Sigmoid colon (tissue), 7 donors: ENCODE measurements at places on chromosomes 12 and 14. TPM values are rescaled to one million over a fixed set of nuclear protein-coding genes. Genes with fewer than 3 reads are reported as not detected.

Gene NR4A1
- 31.2 TPM for polyA plus RNA-seq

Gene IGF1
- polyA plus RNA-seq, result 12.0 TPM

Gene SIX6
- not detected for polyA plus RNA-seq

Gene GALNT9
- polyA plus RNA-seq, result 0.45 TPM

Gene ESPL1
- polyA plus RNA-seq, result 7.6 TPM

Gene CSRP2
- 5.4 TPM for polyA plus RNA-seq

Gene GNB3
- polyA plus RNA-seq, result 0.46 TPM

Gene GDF3
- not detected for polyA plus RNA-seq

Gene RAD51AP1
- 7.3 TPM for polyA plus RNA-seq

Gene CD4
- 26.6 TPM for polyA plus RNA-seq

Gene KRT79
- not detected for polyA plus RNA-seq

Gene RPL10L
- polyA plus RNA-seq, result 3.2 TPM

Gene LALBA
- polyA plus RNA-seq, result not detected

Gene CLEC1A
- not detected for polyA plus RNA-seq

Gene DACT1
- 2.8 TPM for polyA plus RNA-seq

Gene KLRD1
- polyA plus RNA-seq, result 2.5 TPM

Gene VRTN
- 0.23 TPM for polyA plus RNA-seq

Gene RFX4
- polyA plus RNA-seq, result not detected

Gene FITM1
- not detected for polyA plus RNA-seq

Gene SERPINA12
- polyA plus RNA-seq, result not detected

Gene MRPS35
- polyA plus RNA-seq, result 62.5 TPM

Gene C12orf54
- not detected for polyA plus RNA-seq

Gene HOXC6
- not detected for polyA plus RNA-seq

Gene NGB
- not detected for polyA plus RNA-seq

Gene BDKRB1
- polyA plus RNA-seq, result 4.9 TPM

Gene VCPKMT
- polyA plus RNA-seq, result 3.5 TPM

Gene RNASE3
- polyA plus RNA-seq, result not detected

Gene KLRK1
- 16.0 TPM for polyA plus RNA-seq

Gene GPR84
- 0.60 TPM for polyA plus RNA-seq

Gene SMCO2
- not detected for polyA plus RNA-seq

Gene FSCB
- not detected for polyA plus RNA-seq

Gene FIGNL2
- polyA plus RNA-seq, result 0.36 TPM

Gene GON7
- polyA plus RNA-seq, result 29.2 TPM

Gene SLCO1C1
- 0.38 TPM for polyA plus RNA-seq

Gene MANSC4
- not detected for polyA plus RNA-seq

Gene DBX2
- not detected for polyA plus RNA-seq
